AG08395 (cell line): ENCODE measurements at places on chromosomes 16 and 17.

- DNase-seq, result no peak
These were observed 6.8 kb downstream of the ZG16B start for GRCh38 chr16:2836646-2837508.

GRCh38 chr16:1052721-1053120, 19.8 kb upstream of the SSTR5 start:
- DNase-seq, result no peak

- DNase-seq, result no peak
These were observed 74.7 kb upstream of the CA10 start for GRCh38 chr17:52233176-52233575.

- DNase-seq, result no peak
These were observed 1.4 kb downstream of the PRSS8 start for GRCh38 chr16:31134091-31134571.

DNA sequence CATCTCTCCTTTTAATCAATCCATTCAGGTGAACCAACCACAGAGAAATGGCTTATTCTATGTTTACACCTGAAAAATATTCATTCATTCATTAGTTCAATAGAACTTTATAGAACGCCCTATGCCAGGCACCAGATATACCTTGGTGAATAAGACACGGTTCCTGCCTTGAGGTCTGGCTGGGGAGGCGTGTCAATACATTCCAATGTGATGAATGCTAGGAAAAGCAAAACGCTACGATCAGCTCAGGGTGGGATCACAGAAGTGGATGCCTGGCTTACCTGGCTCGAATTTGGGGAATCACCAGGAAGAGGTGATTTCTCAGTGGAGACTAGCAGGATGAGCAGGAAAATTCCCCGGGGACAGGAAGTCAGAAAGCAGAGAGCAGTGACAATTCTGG, 17.5 kb upstream of the WFIKKN2 start:
- peak; percentile 25 for DNase-seq

DNA sequence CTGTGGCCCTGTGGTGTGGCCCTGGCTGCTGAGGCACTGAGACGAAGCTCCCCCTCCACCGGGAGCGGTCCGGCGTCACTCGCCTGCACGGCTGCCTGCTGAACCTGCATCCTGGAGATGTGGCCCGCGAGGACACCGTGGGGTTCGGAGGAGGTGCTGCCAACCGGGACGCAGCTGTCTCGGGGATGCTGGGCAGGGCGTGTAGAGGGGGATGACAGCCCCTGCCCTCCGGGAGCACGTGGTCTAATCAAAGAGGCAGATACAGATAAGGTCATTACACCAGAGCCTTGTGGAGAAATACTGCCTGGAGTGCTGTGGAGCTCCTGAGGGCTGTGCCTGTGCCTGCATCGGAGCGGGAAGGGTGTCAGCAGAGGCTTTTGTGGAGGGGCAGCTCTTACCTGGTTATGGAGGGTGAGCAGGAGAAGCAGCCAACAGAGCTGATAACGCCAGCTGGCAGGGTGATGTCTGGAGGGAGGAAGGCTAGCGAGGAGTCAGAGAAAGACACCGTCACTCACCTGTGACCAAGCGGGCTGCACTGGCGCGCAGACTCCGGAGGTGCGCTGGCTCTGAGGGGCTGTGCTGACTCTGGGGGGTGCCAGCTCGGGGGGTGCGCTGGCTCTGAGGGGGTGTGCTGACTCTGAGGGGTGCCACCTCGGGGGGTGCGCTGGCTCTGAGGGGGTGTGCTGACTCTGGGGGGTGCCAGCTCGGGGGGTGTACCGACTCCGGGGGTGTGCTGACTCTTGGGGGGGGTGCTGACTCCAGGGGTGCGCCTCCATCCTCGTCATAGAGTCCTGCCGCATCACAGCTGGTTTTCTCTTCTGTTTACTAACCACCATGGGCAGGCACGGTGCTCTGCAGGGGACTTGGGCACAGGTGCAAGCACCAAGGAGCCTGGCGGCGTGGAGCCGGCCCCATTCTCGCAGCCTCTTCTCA, 104.7 kb upstream of the CHMP6 start:
- no peak for DNase-seq

- DNase-seq, result no peak
These were observed 34.9 kb upstream of the LGALS9 start for GRCh38 chr17:27596096-27596495.

- peak; percentile 15 for DNase-seq
These were observed 1.0 kb upstream of the CKLF start for GRCh38 chr16:66551348-66551759.

DNA sequence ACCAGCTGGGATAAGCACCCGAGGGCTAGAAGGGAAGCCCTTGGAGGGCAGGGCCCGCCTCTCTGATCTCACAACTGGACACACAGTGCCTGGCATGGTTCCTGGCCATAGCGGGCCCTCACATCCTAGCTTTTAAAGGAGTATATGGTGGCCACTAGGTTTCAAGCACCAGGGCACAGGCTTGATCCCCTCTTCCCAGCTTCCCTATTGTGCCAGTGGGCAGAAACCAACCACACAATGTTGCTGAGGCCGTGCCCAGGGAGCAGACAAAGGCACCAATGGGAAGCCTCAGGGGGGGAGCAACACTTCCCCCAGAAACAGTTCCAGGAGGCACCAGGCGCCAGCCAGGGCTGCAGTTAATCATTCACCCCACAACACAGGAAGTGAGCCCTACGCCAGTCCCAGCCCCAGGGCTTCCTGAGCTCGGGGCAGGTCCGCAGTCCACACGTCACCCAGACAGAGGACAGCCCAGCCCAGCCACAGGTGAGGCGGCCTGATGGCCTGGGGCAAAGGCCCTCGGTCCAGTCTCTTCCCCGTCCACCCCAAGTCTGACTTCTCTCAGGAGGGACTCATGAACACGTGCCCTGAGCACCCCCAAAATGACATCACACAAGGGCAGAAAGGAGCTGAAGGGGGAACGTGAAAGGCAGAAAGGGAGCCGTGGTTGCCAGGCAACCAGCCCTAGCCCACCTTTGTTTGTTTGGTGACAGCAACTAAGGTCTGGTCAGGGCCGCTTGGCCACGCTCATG, 12.8 kb downstream of the SMIM5 start:
- DNase-seq, result no peak

GRCh38 chr17:73947966-73948355, 255.5 kb upstream of the RPL38 start:
- no peak for DNase-seq

GRCh38 chr17:4389079-4389478, 22.6 kb upstream of the UBE2G1 start:
- DNase-seq, result no peak

DNA sequence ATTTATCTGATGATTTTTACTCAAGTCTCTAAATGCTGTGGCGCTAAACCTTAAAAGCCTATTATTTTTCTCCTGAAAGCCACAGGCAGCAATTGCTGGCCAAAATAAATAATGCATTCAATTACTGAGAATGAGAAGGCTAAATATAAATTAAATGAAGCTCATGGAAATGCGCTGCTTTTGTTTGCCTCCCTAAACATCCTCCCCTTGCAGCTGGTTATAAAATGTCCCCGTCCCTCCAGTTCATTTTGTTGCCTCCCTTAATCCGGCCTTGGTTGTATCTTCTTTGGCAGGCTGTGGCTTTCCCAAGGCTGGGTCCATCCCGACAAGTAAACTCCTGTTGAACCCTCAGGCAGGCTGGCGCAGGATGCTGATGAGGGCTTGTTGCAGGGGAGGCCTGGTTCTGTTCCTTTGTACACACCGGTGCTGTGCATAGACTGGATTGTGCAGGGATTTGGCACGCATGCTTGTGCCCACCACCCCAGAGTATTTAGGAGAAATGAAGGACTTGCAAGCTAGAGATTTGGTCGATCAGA, 62.7 kb downstream of the KNOP1 start:
- no peak for DNase-seq

GRCh38 chr17:50269477-50270434, 4.5 kb upstream of the TMEM92 start:
- DNase-seq, result peak; percentile 75

DNA sequence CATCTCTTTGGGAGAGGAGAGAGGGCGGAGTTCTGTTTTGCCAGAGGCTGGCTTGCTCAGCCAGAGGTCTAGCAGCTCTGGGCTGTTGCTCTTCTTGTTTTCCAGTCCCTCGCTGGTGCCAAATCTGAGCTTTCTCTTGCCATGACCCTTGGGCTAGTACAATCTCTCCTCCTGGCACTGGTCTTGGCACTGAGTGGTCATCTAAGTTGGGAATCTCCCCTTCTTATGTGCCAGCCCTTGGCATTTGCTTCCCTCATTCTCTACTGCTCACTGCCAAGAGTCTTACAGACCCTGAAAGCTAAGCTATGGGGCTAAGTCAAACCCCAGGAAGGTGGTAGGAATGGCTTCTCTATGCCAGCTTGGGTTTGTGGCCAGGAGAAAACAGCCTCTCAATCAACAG, 148.6 kb downstream of the SHISA6 start:
- no peak for DNase-seq

GRCh38 chr17:80221351-80222105, 1.3 kb downstream of the SLC26A11 start:
- DNase-seq, result no peak

DNA sequence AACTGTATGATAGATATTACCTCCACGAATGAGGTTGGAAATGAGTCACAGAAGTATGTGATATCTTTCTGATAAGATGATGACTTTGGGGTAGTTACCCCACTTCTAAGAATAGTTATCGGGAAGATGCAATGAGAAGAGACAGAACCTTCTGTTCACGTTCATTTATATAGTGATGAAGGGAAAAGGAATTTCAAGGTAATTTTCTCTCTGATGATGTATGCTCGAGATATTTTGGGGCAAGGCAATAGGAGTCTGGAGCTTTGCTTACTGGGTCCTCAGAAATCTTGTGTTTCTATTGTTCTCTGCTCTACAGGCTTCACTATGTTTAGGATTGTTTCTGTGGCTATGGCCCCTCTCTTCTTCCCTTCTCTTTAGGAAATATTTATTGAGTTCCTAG, 1389.6 kb downstream of the CDH8 start:
- no peak for DNase-seq

GRCh38 chr17:48576479-48577309, 1.5 kb downstream of the HOXB4 start:
- DNase-seq, result no peak

DNA sequence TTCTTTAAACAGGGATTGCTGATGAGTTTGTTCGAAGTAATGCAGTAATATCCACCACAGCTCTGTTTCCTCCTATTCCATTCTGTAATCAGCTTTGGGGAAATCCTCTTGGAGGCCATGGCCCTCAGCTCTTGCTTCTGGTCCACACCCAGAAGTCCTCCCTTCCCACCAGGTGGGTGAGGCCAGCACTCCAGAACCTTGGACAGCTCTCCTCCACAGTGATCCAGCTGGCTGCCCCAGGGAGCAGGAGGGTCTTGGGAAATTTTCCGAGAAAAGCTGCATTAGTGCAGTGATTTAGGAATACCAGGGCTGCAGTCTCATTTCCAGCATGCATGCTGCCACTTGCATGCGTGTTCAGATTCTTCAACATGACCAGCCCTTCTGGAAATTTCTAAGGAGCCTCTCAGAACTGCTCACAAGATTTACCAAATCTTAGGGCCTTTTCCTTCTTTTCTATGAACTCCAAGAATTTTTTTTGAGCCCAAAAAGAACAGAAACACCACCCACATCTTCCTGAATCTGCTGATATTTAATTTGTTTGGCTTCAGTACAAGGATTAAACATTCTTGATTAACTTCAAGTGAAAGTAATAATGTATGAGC, 4.2 kb downstream of the SMPD3 start:
- peak; percentile 48 for DNase-seq

DNA sequence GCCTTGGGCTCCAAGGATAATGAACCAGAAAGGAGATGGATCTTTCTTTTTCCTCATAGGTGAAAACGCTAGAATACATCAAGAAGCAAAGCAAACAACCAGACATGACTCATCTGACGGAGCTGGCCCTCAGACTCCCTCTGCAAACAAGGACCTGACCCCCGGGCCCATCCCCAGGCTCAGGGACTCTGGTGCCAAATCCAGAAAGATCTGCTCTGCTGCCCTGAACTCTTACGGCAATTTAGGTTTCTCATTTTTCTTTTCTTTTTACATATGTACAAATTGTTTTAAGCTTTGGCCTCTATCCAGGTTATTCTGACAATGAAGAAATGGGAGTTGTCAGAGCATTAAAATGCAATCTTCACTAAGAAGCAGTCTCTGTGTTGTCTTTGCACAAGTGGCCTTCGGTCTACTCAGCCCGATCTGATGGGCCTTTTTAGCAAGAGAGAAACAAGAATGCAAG, 17.7 kb downstream of the KNOP1 start:
- no peak for DNase-seq

DNA sequence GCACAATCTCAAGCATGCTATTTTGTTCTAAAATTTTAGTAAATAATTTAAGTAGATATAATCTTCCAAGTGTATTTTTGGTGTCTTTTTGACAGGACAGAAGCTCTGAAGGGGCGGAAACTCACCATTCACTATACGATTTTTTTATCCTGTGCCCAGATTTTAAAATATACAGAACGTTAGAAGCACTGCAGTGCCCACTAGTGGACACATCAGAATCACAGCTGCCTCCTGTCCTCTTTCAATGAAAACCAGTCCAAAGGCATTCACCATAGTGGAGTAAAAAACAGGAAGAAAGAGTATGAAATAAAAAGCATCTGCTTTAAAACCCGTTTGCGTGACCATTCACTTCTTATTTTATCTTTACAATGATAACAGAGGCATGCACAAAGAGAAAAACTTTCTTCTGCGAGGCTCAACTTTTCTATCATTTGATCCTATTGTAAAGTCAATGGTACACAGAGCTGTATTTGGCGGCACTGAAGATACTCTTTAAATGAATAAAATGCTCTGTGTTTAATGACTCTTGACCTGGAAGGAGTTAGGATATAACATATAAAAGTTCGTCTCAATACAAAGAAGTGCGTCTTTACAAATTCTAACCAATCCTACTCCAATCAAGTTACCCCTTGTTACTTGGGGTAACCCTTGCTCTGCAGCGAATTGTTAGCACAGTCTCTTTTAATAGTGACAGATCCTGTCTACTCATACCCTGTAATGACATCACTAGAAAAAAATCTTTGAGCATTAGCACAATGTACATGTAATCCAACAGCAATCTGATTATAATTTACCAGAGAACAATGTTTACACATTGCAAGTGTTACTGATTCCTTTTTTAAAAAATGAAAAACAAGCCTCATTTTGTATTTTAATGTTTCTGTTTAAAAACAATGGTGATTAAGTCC, 339.8 kb upstream of the PSMD7 start:
- peak; percentile 66 for DNase-seq

DNA sequence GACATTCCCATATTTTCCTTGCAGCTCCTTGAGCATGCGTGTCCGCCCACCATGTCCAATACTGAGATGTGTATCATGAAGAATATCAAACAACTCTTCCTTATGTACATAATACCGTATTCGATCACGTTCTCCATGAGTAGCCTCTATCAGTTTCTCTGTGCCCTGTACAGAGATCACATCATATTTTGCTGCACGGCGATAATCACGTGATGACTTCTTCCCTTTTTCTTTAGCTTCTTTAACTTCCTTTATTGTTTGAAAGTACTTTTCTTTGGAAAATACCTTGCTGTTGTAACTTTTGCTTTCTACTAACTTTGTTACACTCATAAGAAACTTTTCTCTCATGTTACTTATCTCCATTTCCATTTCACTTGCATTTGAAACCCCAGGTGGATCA, 6.6 kb downstream of the KRABD2 start:
- DNase-seq, result no peak

GRCh38 chr16:1082266-1082951, 9.9 kb downstream of the SSTR5 start:
- no peak for DNase-seq
